ENCODE measurements at places on chromosomes 2 and 18. TPM values are rescaled to one million over a fixed set of nuclear protein-coding genes. Genes with fewer than 3 reads are reported as not detected.

C18orf54 gene
- 3.6 TPM for total RNA-seq

GAL3ST2 gene
- 0.28 TPM for total RNA-seq

CAVIN2 gene
- 10.3 TPM for total RNA-seq

CD8A gene
- 0.29 TPM for total RNA-seq

CASP10 gene
- total RNA-seq: 2.5 TPM

ASNSD1 gene
- 34.4 TPM for total RNA-seq

KCNG2 gene
- total RNA-seq: not detected

REG1A gene
- not detected for total RNA-seq

ACKR3 gene
- 32.3 TPM for total RNA-seq

DHRS9 gene
- 3.2 TPM for total RNA-seq

DSC3 gene
- total RNA-seq: 1.8 TPM

SPP2 gene
- total RNA-seq: not detected

GALNT3 gene
- total RNA-seq: not detected

ADAM17 gene
- 26.5 TPM for total RNA-seq

PLGLB1 gene
- 1.1 TPM for total RNA-seq

NOL4 gene
- total RNA-seq: not detected

All from A549 treated with CpdA at 1 μM for 4 hours (cell line).